Fibroblast of upper back skin (primary cell): ENCODE measurements at places on chromosomes 2 and 18.

DNA sequence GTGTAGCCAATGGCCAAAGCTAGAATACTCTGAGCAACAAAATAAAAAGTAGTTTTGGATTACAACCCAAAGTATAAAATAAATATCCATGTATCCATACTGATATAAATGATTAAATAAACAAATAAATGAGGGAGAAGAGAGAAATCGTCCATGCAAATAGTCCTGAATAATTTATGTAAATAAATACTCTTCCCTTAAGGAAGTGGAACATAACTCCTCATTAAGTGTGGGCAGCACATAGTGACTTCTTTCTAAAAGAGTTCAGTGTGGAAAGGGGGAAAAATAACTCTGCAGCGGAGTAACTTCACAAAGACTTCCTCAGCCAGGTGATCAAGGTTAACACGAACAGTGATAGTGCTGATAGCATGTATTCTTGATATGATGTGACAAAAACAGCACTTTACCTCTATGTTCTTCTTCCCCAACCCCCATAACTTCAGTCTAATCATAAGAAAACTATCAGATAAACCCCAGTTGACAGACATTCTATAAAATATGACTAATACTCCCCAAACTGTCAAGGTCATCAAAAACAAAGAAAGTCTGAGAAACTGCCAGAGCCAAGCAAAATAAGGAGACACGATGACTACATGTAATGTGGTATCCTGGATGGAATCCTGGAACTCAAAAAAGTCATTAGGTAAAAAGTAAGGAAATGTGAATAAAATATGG lies 30.7 kb downstream of the METTL8 start:
- peak; percentile 54 for DNase-seq

- no peak for DNase-seq
Observed at GRCh38 chr2:5234563-5234962, 457.6 kb upstream of the SOX11 start.

- DNase-seq = no peak
Observed at GRCh38 chr2:62512384-62512783, 6.4 kb upstream of the TMEM17 start.

GRCh38 chr2:16184945-16185660 lies 244.8 kb downstream of the MYCN start:
- DNase-seq = no peak

DNA sequence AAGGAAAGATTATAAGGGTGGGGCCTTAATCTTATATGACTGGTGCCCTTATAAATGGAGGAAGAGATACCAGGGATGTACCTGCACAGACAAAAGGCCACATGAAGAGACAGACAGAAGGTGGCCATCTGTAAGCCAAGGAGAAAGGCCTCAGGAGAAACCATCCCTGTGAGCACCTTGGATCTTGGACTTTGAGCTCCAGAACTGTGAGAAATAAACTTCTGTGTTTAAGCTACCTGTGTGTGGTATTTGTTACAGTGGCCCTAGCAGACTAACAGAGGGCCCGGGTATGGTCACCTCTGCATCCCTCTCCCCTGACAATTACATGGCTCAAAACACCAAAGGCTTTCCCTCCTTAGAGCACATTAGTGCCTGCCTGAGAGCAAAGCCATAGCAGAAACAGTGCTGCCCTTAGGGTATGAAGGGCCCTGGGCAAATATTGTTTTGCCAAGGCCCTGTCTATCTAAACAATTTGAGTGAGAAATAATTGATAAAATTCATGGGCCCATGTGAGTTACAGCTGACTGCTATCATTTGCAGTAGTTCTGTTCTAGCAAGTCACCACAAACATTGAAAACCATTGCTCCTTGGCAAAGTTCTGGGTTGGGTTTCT lies 109.3 kb upstream of the MYCN start:
- DNase-seq = no peak

GRCh38 chr2:21379140-21379539 lies 255.4 kb downstream of the TDRD15 start:
- no peak for DNase-seq

GRCh38 chr2:59083075-59083828 lies 842.1 kb upstream of the FANCL start:
- DNase-seq = no peak

DNA sequence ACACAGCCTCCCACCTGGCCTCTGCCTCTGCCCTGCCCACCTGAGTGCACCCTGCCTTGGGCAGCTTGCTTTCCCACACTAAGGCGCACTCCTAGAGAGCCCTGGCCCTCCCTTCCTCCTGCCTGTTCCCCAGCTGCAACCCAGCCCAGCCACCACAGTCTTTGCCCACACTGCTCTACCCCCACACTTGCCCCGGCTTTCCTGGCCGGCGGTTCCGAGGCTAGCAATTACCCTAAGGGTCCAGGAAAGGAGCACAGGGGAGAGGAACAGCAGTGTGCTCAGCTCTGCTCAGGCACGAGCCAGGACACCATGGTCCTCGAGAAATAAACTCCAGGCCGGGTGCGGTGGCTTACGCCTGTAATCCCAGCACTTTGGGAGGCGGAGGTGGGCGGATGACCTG lies 237.8 kb upstream of the RAB6C start:
- no peak for DNase-seq

GRCh38 chr2:33509908-33510585 lies 33.6 kb downstream of the RASGRP3 start:
- DNase-seq = peak; percentile 67

GRCh38 chr2:49162151-49162550 lies 7.8 kb upstream of the FSHR start:
- DNase-seq = peak; percentile 76

GRCh38 chr2:226139759-226140158 lies 659.9 kb downstream of the IRS1 start:
- no peak for DNase-seq

- DNase-seq = peak; percentile 11
Observed at GRCh38 chr18:54845787-54846186, 17.5 kb downstream of the RAB27B start.

GRCh38 chr18:51330148-51330547 lies 132.7 kb upstream of the MEX3C start:
- peak; percentile 46 for DNase-seq

DNA sequence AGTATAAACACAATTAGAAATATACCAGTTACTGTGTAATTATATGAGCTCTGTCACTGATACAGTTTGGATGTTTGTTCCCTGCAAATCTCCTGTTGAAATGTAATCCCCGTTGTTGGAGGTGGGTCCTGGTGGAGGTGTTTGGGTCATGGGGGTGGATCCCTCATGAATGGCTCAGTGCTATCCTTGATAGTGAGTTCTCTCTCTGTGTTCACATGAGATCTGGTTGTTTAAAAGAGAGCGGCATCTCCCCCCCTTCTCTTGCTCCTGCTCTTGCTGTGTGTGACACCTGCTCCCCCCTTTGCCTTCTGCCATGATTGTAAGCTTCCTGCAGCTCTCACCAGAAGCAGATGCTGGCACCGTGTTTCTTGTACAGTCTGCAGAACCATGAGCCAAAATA lies 24.1 kb downstream of the MTX2 start:
- no peak for DNase-seq

- peak; percentile 30 for DNase-seq
Observed at GRCh38 chr2:165007161-165007744, 51.9 kb upstream of the SLC38A11 start.

DNA sequence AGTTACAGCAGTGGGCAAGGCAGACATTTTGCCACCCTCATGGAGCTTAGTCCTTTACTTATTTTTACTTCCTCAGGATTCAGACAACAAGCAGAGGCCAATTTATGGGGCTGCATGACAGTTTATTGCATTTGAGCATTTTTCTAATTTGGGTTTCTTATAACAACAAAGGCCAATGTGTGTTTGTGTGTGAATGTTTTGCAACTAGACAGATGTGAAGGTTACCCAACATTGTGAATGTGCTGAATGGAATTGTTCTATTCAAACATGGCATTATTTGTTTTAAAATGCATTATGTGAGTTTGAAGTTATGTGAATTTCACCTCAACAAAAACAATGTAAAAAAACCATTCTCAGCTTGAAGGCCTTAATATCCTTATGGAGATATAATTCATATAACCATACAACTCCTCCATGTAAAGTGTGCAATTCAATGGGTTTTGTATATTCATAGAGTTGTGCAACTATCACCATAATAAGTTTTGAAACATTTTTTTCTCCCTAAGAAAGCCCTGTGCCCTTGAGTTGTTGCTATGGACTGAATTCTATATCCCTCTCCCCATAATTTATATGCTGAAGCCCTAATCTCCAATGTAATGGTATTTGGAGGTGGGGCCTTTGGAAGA lies 57.3 kb downstream of the CCDC195 start:
- no peak for DNase-seq
